ENCODE measurements at places on chromosomes 6 and 20.
A peak's percentile ranks its signal among the peaks of the same experiment; 100 is the strongest.

DNA sequence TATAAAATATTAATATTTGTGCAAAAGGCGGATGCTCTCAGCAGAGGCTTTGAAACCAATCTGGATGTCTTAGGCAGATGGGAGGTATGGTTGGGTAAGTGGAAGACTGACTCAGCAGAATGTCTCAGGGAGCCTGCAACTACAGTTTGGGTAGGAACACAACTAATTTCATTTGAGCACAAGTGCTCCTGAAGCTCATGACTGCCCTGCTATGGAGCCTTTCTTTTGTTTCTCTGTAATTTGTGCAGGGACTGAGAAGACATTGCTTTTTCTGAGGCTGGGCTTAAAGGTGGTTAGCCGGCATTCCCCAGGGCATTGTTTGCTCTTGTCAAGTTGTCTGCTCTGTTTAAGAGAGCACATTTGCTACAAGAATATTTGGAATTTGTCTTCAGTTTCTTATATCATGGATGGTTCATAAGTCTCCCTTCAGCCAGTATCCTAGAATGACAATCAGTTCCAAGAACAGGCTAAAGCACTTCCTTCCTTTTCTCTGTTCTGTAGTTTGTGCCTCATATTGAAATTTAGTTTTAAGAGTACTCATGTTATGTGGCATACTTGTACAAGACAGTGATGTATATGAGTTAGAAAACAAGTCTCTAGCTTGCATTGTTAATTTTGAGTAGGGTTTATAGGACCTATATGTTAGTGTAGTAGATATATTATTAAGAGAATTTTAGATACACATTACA is 208.3 kb downstream of the ZFAND3 start:
- DNase-seq, result peak; percentile 39

- DNase-seq, result no peak
These were observed 57.1 kb upstream of the RBM24 start for GRCh38 chr6:17224056-17224455.

DNA sequence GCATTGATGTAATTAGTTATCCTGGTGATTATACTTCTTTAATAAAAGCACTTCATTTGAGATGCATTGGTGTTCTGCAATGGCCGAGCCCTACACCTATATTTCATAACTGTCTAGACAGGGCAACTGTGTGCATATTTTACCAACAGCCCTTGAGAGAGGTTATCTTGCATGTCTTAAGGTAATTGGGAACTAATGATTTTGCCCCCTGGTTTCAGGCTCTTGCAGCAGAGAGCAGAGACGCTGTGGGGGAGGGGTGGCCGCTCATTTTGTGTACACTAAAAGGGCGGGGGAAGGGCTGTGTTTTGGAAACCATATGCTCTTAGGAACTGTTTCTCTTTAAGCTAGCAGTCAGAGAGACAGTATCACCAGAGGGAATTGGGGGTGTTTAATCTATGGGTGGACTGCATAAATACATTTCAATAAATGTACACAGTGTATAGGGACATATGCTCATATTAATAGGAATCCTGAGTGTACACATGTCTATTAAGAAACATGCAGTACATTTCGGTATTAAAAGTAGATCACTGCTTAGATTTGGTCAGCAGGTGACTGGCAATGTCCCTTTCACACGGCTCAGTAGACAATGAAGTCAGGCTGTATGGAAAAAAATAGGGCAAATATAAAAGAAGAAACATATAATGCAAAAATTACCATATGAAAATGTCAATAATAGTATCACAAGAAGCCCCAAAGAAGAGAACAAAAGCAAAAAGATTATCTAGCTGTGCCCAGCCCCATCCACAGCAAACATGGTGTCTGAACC is 402.9 kb upstream of the CITED2 start:
- DNase-seq, result no peak

GRCh38 chr20:51720384-51720783 is 47.8 kb downstream of the ATP9A start:
- DNase-seq, result no peak

GRCh38 chr6:164048840-164049516 is 634.5 kb downstream of the QKI start:
- no peak for DNase-seq

GRCh38 chr6:135423649-135424128 is 73.9 kb downstream of the AHI1 start:
- DNase-seq, result peak; percentile 34

- DNase-seq, result no peak
These were observed 79.3 kb downstream of the SLC22A3 start for GRCh38 chr6:160427312-160428068.

DNA sequence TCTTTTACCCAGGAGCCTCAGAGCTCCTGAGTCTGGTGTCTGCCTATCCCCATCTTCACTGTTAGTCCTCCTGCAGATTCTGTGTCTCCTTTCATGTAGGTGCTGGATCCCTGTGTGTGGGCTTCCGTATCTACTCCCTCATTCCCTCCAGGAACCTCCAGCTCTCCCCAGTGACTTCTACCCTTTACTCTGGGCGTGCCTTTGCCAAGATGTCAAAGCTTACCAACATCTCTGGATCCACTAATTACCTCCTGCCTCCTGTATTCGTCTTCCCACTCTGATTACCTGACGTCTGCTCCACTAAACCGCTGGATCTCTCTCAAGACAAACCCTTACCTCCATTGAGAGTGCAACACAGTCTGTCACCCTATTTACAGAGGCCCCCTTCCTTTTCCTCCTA is 2.2 kb upstream of the C6orf136 start:
- no peak for DNase-seq

GRCh38 chr6:32700391-32701040 is 34.1 kb upstream of the HLA-DQB1 start:
- peak; percentile 81 for DNase-seq

- DNase-seq, result peak; percentile 99
These were observed at the start of gene HBS1L for GRCh38 chr6:135054569-135055498. HBS1L (minus strand) TSS chr6:135054822; CDS start chr6:135054691, 131 bp downstream.

- DNase-seq, result no peak
These were observed 100.6 kb downstream of the PCSK2 start for GRCh38 chr20:17327185-17328148.

DNA sequence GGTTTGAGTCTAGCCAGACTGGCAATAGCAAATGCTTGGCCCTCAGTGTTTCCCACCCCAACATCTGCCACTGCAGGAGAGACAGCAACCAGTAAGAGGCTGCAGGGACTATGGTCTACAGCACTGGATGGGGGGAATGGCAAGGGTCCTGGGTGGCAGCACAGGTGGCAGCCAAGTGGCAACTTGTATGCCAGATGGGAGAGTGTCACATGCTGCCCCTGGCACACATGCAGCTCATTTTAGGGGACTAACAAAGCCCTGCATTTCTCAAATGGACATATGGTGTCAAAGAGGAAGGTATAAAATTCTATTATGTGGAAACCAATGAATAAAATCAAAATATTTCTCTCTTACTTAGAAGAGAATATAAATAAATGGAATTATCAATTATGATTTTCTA is 298.7 kb upstream of the MARCKS start:
- no peak for DNase-seq

GRCh38 chr6:68635706-68636513 is 828 bp downstream of the ADGRB3 start:
- DNase-seq, result no peak

GRCh38 chr20:7994809-7995208 is 24.8 kb downstream of the TMX4 start:
- no peak for DNase-seq

GRCh38 chr6:26240157-26241032 is 124.6 kb upstream of the BTN3A2 start:
- peak; percentile 99 for DNase-seq

- no peak for DNase-seq
These were observed 729.5 kb downstream of the KIF16B start for GRCh38 chr20:15843777-15844176.

GRCh38 chr6:16154904-16155303 is 26.0 kb downstream of the MYLIP start:
- no peak for DNase-seq

DNA sequence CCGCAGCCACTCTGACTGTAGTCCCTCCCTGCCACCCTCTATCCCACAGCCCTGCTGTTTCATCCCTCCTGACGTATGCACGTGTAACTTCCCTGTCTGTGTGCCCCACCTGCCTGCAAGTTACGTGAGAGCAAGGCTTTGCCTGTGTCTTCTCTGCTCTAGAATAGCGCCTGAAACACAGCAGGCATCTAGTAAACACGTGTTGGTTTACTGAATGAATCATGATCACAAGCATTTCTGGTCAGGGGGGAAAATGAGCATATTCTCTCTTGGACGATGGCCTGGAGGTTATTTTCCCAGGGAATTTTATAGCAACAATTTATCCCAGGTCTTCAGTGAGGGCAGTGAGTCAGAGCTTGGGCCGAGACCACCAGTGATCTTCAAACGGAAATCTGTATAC is 38.3 kb downstream of the PSMG4 start:
- DNase-seq, result no peak

GRCh38 chr6:32178547-32179440 is 589 bp downstream of the RNF5 start:
- DNase-seq, result no peak

- DNase-seq, result no peak
These were observed 172.9 kb upstream of the CDYL start for GRCh38 chr6:4603291-4603690.

DNA sequence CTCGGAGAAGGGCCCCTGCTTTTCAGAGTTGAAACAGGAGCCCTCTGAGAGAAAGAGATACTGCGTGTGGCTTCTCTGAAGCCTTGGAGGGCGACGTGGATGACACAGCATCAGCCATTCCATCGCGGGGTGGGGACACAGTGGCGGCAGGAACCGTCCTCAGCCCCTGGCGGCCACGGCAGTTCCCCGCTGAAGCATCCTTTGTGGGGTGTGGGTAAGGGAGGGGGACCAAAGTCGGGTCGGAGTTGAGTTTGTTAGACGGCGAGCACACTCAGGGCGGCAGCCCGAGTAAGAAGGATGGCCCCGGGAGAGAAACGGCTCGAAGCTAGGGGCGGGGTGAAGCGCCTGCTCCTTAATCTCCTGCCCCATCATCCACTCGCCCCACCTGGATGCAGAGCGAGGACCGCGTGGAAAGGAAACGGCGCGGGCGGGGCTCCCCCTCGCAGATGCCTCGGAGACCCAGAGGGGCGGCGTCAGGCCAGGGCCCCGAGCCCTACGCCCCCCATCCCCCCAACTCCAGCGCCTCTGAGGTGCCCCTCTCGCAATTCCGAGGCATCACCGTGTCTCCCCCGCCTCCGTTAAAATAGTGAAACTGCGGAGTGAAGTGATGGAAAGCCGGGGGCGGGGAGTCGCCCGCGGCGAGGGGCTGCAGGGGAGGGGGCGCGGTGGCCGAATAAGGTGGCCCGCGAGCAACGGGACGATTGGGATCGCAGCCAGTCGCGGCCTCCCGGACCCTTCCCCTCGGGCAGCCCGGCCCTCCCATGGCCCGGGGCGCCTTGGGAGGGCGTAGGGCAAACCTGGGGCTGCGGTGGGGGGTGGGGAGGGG is 796 bp upstream of the RREB1 start:
- peak; percentile 70 for DNase-seq

DNA sequence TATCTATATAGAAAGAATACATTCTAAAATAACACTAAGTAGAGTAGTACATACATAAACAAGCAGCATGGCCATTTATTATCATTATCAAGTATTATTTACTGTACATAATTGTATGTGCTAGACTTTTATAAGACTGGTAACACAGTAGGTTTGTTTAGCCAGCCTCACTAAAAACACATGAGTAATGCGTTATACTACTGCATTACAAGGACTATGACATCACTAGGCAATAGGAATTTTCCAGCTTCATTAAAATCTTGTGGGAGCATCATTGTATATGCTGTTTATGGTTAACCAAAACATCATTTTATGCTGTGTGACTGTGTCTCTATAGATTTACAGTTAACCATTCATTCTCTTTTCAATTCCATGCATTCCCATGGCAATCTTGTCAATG is 131.7 kb upstream of the HDGFL1 start:
- no peak for DNase-seq

DNA sequence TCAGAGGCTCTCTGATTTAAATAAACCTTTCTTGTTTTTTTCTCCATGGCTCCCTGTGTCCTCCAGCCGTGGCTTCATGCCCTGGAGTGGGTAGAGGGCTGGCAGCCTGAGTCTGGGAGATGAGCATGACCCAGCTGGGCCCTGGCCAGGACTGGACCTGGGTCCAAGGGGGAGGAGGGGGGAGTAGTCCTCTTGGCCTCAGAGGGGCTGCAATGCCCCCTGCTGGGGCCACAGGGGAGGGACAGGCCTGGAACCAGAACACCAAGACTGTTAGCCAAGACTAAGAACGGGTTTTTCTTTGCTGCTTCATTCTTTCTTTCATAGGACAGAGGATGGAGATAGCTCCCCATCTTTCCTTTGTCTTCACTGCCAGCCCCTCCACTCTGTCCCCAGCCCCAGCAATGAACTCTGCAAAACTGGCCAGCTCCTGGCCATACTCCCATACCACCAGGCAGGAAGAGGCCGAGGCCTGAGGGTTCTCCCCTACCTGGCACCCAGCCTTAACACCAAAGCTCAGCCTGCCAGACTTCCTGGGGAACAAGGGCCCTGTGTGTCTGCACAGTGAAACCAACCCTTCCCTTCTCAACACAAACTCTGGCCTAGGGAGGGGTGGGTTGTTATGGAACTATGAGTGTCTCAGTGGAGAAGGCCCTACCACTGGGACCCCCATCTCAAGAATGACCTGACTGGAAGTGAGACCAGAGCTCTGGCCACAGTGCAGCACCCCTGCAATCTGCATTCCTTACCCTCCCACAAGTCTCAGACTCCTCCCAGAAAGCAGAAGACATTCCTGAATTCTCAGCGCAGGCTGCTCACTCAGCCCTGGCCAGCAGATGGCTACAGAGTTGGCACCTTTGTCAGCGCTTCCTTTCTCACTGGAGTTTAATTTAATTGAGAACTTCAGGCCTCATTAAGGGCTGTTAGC is 11.0 kb downstream of the SLC29A1 start:
- DNase-seq, result peak; percentile 95

DNA sequence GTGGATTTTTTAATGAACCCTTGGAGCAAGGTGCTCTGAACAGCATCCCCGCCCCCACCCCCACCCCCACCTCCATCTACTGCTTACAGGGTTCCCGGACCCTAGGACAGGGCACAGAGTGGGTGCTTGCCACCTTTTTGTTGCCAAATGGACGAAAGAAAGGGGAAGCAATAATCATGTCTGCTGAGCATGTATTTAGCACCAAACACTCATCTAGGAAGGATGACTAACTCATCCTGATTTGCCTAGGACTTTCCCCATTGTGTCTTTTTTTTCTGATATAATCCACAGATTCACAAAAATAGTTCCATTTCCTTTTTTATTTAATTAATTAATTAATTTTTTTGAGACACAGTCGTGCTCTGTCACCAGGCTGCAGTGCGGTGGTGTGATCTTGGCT is 1.2 kb upstream of the PLTP start:
- DNase-seq, result no peak

DNA sequence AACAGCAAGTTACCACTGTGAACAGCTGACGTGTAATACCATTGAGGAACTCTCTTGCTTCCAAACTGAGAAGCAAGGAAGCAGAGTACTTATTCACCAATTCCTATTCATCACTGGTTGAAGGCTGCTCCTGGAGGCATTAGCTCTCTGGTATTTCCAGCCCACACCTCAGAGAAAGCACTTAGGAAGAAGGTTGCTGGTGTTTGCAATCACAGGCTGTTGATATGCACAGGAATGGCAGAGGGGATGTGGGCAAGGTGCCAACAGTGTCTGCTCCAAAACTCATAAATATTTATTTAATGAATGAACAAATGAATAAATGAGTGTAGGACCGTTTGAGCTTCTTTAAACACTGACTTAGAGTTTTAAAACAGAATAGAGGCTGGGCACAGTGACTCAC is 6.9 kb upstream of the RRBP1 start:
- DNase-seq, result no peak

GRCh38 chr6:121828146-121828886 is 392.9 kb downstream of the GJA1 start:
- no peak for DNase-seq
